ENCODE measurements at places on chromosomes 4 and X.

- DNase-seq: no peak
These were observed 7.0 kb downstream of the TMEM255A start for GRCh38 chrX:120304256-120304655.

GRCh38 chrX:65127842-65128241 lies 151.6 kb upstream of the ZC4H2 start:
- no peak for DNase-seq

DNA sequence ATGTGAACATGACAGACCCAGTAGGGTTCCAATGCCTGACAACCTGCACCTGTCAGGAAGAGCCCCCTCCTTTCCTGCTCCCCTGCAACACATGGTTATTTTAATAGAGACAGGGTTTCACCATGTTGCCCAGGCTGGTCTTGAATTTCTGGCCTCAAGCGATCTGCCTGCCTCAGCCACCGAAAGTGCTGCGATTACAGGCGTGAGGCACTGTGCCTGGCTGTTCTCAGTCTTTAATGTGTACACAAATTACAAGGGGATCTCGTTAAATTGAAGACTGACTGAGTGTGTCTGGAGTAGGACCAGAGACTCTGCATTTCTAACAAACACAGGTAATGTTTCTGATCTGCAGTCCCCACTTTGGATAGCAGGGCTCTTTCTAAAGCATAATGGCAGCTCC lies 55.4 kb downstream of the NPNT start:
- DNase-seq: no peak

DNA sequence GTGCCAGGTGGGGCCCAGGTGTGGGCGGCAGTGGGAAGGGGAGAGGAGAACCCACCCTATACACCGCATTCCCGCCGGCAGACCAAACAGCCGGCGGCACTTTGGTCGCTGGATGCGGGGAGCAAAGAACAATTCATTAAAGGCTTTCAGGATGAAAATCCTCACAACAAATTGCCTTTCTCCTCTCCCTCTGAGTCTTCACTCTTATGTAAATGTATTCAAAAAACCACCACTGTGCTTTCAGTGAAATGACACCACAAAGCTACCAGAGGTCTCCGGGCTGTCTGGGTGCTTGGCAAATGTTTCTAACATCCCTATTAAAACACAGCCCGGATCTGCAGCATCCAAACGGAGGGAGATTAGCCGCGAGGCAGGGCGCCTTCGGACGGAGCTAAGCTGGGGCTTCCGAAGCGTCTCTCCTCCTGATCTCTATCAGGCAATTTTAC lies 171.8 kb upstream of the TBL1X start:
- DNase-seq: no peak

- no peak for DNase-seq
These were observed 74.4 kb upstream of the EFNB1 start for GRCh38 chrX:68754406-68754805.

DNA sequence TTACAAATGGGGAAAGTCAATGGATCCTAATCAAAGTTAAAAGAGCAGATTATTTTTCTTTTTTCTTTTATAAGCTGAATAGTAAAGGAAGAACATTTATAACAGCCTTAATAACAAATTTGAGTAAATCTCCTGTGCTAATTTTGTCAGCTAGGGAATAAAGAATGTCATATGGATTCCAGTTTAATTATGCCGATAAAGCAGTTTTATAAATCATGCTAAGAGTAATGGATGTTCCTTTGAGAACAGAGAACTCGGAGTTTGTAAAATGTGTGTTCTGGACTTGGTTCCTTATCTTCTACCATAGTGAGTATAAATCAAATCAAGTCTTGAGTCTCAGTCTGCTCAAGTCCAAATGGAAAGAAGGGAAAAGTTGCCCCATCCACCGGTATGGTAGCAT lies 180.3 kb upstream of the FTHL17 start:
- DNase-seq: no peak

GRCh38 chrX:56763556-56764152 lies 34.6 kb downstream of the NBDY start:
- no peak for DNase-seq

DNA sequence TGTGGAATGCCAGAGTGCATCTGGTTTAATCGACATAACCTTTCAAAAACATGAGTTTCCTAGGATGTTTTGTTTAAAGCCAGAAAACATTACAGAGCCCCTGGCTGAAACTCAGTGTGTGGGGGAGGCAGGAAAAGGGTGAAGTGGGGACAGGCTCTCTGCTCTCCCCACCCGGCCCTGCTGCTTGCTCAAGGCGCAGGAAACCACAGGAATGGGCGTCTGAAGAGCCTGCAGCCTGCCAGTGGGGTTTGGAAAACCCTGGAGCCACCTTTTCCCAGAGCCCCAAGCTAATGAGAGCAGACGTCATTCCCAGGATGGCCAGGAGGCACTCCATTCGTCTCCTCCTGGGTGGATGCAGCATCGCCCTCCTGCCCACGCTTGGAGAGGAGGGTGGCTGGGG lies 240.6 kb downstream of the AFAP1 start:
- DNase-seq: no peak

DNA sequence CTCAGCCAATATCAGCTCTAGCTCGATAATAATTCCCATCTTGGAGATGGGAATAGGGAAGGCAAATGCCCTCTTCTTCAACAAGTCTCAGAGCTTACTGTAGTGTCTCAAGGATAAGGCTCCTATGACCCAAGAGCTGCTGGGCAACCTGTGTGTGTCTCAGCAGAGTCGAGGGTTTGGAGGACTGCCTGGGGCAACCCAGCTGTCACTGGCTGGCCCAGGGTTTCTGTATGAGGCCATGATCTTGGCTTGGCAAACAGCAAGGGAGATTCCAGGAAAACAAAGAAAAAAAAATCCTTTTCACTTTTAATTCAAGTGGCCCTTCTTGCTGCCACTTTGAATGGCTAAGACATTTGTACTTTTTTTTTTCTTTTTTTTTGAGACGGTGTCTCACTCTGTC lies 34.4 kb downstream of the TMSB4X start:
- no peak for DNase-seq

DNA sequence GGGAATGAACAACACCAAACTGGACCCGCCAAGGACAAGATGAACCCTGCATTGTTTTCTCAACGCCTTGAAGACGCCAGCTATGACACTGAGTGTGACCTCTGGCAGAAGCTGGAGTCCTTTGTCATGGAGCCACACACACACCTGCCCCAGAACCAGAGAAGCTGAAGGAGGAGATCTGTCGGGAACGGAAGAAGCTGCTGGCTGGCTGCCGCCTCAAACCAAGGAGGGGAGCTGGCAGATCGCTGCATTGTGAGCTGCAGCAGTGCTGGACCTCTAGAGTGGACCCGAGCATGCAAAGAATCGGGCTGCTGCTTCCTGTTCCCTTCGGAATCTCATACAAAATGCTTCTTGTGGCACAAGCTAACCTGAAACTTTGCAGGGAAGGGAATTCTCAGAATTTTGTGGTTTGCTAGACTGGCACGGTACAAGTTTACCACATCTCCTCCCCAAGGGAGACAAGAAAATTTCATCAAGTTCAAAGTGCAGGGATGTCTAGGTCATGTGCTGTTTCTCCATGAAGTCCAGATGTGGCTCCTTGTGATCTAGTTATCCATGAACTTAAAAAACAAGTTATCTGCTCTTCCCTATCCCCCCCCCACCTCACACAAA lies 23.4 kb upstream of the GLRB start:
- no peak for DNase-seq

DNA sequence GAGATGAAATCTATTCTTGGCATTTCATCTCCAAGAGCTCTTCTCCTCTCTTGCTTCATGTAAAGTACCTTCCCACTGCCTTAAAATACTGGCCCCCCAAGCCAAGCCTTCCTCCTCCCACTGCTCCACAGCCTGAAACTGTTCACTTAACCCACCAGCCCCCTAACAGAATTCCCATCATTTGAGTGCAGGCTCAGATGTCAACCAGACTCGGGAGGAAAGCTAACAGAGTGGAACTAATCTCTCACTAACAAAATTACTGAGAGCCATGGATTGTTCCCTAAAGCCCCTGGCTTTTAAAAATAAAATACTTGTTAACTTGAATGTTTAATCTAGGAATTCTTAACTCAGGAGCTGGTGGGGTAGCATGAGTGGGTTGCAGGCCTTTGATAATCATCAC lies 7.1 kb upstream of the DCUN1D4 start:
- no peak for DNase-seq

- DNase-seq: no peak
These were observed 39.2 kb downstream of the COPS4 start for GRCh38 chr4:83074086-83074704.

DNA sequence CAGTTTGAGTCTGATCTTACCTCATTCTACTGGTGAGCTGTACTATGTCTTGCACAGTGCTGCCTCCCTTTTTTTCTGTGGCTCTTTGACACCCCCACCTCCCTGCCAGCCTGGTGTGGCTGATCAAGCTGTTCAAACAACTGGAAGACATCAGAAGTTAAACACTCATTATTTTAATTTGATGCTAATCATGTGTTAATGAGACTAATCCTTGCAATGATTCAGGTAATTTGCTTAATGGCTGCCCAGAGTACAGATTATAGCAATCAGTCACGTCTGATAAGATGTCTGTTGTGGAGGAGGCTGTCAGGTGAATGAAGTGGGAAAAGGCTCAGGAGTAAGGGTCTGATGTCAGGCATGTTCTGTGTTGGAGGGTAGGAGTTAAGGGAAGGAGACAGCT lies 87.4 kb upstream of the GK2 start:
- no peak for DNase-seq

DNA sequence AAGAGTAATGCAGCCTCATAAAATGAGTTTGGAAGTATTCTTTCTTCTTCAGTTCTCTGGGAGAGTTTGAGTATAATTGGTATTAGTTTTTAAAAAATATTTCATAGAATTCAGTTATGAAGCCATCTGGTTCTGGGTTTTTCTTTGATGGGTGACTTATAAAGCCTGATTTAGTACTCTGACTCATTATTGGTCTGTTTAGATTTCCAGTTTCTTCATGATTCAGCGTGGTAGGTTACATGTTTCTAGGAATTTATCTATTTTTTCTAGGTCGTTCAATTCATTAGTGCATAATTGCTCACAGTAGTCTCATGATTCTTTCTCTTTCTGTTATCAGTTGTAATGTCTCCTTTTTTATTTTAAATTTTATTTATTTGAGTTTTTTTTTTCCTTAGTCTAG lies 111.2 kb downstream of the CEP44 start:
- no peak for DNase-seq

DNA sequence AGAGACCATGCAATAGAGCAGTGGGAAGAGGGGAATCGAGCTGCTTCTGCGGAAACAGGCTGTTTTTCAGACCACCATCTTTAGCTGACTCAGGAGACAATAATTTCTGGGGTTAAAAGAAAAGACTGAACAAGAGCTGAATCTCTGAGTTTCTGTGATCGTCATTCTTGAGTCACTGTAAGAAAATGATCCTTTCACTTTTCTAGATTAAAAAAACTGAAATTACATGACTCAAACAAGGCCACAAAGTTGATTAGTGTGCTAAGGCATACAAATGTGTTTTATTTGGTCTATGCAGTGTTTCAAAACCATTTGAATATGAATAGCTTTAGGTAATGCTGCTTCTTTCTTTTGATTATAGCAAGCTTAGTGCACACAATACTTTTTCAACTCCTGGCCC lies 194.4 kb upstream of the RPL34 start:
- no peak for DNase-seq

DNA sequence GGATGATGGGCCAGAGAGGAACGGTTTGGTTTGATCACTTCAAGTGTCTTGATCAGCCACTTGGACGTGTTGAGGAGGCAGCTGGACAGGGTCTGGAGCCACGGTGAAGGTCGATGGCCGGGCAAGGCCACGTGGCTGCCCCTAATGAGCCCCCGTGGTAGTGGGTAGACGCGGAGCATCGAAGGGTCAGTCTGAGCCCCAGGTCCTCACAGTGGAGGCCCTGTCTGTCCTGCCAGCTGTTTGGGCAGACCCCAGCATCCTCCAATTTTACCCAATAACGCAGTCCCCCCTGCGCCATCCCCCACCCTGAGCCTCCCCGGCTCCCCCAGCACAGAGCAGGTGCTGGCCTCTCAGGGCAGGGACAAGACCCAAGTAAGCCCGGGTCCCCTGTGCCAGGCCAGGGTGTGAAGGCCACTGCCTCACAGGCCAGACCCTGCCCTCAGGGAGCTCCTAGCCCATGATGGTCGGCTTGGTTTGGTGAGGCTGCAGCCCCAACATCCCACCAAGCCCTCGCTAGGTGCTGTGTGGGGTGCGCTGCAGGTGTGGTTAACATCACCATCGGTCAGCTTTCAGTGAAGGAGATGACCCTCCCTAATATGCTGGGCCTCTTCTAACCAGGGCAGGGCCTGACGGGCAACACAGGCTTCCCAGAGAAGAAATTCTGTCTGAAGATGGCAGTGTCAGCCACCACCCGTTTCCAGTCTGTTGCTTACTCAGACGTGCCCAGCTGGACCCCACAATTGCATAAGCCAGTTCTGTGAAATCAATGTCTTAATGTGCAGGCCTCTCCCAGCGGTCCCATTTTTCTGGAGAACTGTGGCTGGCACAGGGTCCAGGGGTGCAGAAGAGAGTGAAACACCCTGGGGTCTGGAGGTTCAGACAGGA lies 40.5 kb upstream of the NKX1-1 start:
- DNase-seq: no peak

All from stimulated activated CD8-positive, alpha-beta memory T cell treated with anti-CD3 and anti-CD28 coated beads, Interleukin-15, amount 100 ng/mL, for 24 hours (primary cell).